ENCODE measurements at places on chromosomes 3 and 15.

DNA sequence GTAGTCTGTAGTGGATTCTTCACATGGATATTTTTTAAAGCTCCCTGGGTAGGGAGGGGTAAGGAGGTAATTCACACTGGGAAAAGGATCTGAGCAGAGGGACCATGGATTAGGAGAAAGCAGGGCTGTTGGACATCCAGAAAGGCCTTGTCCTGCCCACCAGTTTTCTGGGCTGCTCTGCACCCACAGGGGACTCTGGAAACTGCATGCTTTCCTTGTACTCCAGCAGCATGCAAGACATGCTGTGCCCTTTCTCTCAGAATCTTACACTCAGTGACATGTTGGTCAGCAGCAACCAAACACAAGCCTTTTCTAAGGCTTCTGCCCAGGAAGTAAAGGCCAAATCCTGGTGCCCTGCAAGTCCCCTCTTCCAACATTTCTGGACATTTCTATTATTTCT, 2.5 kb upstream of the FBN1 start:
- no peak for DNase-seq

DNA sequence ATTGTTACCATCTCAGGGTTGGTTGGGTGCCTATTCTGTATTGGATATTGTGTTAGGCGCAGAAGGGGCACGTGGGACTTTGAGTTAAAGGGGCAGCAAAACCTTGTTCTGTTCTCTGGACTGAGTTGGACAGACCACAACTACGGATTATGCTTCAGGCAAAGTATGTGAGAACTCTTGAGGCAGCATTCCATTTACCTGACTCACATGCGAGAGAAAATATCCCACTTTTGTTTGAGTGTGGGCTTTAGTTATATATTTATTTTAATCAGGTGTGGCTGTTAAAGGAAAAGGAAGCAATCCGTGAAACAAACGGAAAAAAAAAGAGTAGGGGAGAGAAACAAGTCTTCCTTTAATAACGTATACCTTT, 627 bp upstream of the PLS1 start:
- no peak for DNase-seq

GRCh38 chr3:178732824-178733223, 196.6 kb downstream of the KCNMB2 start:
- no peak for DNase-seq

DNA sequence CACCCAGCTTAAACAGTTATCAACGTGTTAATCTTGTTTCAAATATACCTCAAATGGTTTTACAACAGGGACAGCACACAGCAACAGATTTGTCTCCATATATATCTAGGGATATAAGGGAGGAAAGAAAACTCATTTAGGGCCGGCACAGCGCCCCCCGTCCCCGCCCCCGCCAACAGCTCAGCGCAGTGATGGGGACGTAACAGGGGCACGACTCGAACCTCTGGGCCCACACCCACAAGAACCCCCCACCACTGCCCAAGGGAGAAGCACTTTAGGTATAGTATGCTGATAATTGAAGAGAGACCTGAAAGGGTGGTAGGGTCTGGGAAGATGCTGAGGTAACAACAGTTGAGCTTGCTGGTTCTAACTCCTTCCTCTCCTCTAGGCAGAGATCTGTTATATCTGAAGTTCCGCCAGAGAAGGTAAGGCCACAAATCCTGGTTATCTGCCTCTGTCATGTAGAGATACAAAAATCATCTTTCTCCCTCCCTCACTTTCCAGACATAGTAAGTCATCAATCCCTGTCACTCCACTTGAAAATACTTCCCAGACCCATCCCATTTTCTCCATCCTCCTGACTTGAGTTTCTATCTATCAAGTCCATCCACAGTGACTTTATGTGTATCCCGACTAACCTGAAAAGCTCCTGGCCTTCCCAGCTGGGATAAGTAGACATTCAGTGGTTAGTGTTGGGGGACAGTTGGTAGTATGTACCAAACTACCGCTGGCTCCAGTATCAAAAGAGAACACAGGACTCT, 126.9 kb downstream of the PDZRN3 start:
- no peak for DNase-seq

- DNase-seq = no peak
Observed at GRCh38 chr15:31268911-31269784, 57.5 kb upstream of the KLF13 start.

DNA sequence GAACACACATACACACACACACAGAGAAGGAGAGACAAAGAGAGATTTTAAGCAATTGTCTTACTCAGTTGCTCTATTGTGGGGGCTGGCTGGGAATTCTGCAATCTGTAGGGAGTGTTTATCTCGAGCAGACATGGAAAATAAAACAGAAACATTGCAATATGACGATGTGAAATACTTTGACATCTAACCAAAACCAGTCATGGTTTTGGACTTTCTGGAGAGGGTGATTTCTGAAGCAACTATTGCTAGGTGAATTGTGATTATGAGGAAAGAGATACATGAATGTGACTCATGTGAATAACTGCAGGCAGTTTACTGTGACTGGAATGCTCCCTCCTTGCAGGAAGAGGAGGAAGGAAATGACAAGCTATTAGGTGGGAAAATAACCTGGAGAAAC, 12.3 kb upstream of the PHLDB2 start:
- DNase-seq = no peak

DNA sequence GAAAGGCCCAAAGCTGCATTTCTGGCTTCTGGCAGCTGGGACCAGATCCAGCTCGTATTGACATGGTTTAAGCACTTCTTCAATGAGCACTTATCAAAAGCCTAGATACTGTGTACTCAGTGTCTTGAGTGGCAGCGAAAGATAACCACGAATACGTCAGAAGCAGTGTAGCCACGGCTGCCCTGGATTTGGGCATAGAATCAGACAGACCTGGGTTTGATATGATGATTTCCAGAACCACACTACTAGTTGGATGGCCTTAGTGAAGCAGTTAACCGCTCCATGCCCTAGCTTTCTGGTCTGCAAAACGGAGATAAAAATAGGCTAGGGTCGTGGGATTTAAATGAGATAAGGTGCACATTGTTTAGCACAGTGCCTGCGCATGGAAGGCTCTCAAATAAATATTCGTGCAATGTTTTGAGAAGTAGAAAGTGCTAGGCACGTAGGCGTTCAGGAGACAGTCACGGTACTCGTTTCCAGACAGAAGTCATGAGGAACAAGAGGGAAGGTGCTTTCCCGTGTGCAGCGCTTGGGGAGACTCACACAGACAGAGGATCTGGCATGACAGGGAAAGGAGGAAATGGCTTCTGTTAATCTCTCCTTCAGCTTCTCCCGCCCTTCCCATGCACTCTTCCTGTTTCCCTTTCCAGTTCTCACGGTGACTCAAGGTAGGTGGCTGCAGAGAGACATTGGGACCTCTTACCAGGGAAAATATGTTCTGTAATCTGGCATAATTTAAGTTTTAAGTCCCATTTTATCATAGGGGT, 70.3 kb downstream of the CCNL1 start:
- peak; percentile 5 for DNase-seq

DNA sequence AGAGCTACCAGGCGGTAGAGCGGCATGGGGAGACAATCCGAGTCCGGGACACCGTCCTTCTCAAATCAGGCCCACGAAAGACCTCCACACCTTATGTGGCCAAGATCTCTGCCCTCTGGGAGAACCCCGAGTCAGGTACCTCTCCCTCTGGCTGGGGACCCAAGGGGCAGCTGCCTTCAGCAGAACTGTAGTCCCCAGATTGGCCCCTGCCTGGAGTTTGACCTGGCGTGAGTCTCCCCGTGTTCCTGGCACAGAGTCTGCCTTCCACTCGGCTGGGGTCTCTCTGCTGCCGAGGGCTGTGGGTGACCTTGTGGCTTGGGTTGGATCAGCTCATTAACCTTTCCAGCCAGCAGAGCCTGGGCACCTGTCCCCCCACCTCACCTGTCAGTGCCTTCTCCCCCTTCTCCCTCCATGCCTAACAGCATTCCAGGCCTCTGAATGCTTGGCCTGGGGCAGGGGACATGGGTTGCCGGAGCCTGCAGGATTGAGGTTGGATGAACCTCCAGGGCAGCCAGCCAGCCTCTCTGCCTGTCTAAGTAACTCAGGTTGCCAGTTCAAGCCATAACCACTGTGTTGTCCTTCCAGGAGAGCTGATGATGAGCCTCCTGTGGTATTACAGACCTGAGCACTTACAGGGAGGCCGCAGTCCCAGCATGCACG, 6.8 kb upstream of the CHST14 start:
- DNase-seq = no peak

DNA sequence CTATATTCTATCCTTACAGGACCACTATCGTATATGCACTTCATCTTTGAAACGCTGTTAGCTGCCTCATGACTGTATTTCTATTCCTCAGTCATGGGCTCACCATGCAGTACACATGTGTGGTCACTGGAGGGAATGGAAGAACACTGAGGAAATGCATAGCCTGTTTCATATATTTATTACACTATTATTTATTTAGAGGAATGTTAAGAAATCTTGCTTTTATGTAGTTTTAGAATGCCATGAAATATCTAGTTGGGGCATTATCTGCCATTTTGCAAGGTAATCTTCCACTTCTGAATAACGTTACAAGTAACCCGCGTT, 155.7 kb downstream of the IGF1R start:
- DNase-seq = no peak

GRCh38 chr15:67067930-67068551, 2.6 kb downstream of the SMAD3 start:
- no peak for DNase-seq
